Transverse colon (tissue), 4 donors: ENCODE measurements at places on chromosomes 3 and 15. TPM values are rescaled to one million over a fixed set of nuclear protein-coding genes. Genes with fewer than 3 reads are reported as not detected.

Gene EFHB
- not detected for total RNA-seq

Gene SLC6A1
- 0.48 TPM for total RNA-seq

DNA sequence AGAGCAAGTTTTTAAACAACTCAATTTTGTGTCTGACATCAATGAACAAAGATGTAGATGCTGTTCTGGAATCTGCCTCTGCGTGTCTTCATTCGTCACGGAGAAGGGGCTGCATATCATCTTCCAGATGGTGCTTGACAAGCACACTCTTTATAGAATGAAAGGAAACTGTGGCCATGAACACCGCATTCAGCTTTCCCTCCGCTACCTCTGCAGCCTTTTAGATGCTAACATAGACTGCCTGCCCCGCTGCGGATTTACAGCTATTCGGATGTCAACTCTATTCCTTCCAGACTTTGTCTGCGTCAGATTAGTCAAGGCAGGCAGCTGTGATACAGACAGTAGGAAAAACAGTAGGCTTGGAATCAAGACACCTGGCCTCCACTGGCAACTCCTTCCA is 232.9 kb downstream of the TJP1 start:
- H3K4me1 ChIP-seq = no peaks in the 10 kb centered on the region
- no peak for DNase-seq
- no peaks in the 10 kb centered on the region for H3K36me3 ChIP-seq
- no peak overlapping the region for H3K27ac ChIP-seq

- H3K27me3 ChIP-seq = no peaks in the 10 kb centered on the region
- H3K4me3 ChIP-seq = no peak overlapping the region
- no peak overlapping the region for H3K27ac ChIP-seq
- peaks cover 16% of the 10 kb centered on the region for H3K4me1 ChIP-seq
Measured at GRCh38 chr3:42096796-42097565, 5.8 kb downstream of the TRAK1 start.

DNA sequence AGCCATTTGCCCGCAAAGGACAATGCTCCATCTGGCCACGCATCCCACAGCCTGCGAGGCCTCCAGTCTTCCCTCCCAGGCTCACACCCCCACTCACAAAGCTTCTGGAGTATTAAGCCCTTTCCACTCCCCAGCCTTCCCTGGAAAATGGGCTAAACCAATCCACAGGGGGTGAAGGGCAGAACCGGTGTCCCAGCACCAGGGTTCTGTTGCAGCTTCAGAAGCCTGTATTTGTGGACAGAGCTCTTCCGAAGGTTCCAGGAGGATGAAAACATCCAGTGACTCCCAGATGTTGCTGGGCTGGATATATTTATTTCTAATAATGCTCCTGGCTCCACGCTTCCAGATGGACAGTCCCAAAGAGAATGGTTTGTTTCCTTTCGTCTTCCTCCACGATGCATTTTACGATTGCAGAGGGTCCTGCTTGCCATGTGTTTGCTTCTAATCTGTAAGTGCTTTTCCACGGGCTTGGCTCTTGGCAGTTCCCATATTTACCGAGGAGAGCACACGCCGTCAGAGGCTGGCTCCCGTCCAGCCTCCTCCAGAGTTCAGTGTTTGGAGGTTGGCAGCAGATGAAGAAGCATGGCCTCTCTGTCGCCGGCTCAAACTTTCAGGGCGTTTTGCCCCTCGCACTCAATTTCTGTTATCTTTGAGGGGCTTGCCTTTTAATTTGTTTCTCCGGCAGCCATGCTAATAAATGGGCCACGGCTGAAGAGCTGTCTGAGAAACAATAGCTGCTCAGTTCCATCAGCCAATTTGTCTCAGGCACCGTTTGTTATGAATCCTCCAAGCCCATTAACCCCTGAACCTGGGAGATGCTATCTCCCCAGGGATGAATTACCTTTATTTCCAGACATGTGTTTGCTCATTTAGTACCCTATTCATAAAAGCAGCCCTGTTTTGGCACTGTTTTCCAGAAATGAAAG is 367.9 kb upstream of the PROK2 start:
- no peaks in the 10 kb centered on the region for H3K36me3 ChIP-seq
- peak overlapping the region; percentile 11 for H3K4me3 ChIP-seq
- DNase-seq = peak; percentile 79
- no peaks in the 10 kb centered on the region for H3K27me3 ChIP-seq
- peak overlapping the region; percentile 84 for H3K27ac ChIP-seq

- H3K36me3 ChIP-seq = no peaks in the 10 kb centered on the region
- no peaks in the 10 kb centered on the region for H3K4me1 ChIP-seq
- H3K27ac ChIP-seq = no peak overlapping the region
- no peaks in the 10 kb centered on the region for H3K27me3 ChIP-seq
Measured at GRCh38 chr3:54760201-54760600, 167.7 kb downstream of the LRTM1 start.
